Fibroblast of mammary gland (primary cell): ENCODE measurements at places on chromosomes 7 and 10.

GRCh38 chr10:52674474-52674873, 98.1 kb downstream of the MBL2 start:
- no peak for DNase-seq

DNA sequence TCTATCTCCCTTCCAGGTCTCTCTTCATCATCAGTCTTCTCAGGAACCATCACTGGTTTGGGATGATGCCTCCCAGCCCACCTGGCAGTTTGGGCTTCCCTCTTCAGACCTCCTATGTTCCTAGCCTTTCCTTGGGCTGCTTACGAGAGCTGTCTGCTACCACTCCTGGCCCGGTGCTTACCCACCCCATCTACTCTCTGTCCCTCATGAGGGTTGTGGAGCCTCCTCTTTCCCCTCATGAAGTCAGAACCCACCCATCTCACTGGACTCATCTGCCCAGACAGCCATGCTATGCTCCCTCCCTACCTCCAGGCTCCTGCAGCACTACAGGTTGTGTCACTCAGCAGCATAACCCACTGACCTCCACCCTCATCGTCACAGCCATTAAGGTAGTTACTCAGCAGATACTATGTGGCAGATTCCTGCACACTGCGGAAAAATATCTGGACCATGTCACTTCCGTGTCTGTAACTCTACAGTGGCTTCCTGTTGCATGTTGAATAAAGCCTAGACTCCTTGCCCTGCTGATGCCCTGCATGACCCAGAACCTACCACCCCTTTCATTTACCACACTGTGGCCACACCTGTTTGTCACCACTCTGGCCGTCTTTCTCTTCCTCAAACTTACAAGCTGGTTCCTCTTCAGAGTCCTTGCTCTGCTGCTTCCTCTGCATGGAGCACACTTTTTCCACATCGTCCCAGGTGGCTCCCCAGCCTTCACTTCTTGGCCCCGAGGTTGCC, 2.0 kb downstream of the DBNL start:
- no peak for DNase-seq

GRCh38 chr7:114972567-114972966, 50.7 kb downstream of the MDFIC start:
- no peak for DNase-seq

GRCh38 chr7:33677556-33677955, 227.8 kb upstream of the BMPER start:
- DNase-seq: peak; percentile 82

GRCh38 chr10:61896854-61897661, 4.4 kb upstream of the ARID5B start:
- DNase-seq: peak; percentile 89

- DNase-seq: no peak
These were observed 43.0 kb upstream of the COL1A2 start for GRCh38 chr7:94351703-94352102.

- no peak for DNase-seq
These were observed 321.3 kb upstream of the GALNT17 start for GRCh38 chr7:70810558-70811139.

DNA sequence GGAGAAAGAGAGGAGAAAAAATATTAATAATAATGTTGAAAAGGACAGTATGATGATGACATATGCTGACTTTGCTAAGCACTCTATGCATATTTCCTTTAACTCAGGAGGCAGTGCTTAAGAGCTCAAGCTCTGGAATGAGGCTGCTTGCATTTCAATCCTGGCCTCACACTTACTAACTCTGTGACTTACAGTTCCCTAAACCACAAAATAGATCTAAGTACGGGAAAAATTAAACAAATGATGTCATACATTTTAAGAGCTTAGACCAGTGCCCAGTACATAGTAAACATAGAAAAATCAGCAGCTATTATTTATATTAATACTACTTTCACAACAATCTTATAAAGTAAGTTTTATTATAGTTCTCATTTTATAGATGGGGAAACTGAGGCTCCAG, 61.3 kb downstream of the GFRA1 start:
- peak; percentile 17 for DNase-seq

DNA sequence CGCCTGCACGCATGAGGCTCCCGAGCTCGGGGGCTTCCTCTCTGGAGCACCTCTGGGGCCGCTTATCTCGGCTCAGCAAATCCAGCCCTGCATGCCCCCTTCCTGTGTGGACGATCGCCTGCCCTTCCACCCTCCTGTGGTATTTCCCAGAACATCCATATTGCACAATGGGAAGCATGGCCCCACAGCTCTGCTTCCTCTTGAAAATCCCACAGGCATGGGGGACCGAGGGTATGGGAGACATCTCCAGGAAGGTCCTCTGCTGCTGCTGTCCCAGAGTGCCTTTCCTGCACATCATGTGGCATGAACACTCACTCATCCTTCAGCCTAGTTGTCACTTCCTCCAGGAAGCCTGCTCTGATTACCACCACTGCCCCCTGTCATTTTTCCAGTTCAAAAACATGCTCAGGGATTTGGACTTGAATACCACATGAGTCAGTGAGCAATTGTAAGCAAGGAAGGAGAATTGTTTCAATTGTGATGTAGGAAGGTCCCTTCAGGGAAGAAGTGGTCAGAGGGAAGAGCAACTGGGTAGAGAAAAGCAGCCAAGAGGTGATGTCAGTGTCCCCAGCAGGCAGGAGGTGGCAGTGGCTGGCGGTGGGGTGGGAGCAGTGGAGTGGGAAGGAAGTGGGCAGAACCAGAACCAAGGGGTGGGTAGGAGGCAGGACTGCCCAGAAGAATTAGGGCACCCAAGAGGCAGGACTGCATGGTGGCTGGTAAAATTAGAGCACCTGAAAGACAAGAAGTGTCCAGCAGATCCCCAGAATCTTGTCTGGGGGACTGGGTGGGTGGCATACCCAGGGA, 67.5 kb upstream of the ZMIZ1 start:
- DNase-seq: peak; percentile 38

- DNase-seq: no peak
These were observed 262.2 kb upstream of the NFE2L3 start for GRCh38 chr7:25889765-25890164.

- peak; percentile 25 for DNase-seq
These were observed 14.3 kb upstream of the RPA3 start for GRCh38 chr7:7732621-7733281.

DNA sequence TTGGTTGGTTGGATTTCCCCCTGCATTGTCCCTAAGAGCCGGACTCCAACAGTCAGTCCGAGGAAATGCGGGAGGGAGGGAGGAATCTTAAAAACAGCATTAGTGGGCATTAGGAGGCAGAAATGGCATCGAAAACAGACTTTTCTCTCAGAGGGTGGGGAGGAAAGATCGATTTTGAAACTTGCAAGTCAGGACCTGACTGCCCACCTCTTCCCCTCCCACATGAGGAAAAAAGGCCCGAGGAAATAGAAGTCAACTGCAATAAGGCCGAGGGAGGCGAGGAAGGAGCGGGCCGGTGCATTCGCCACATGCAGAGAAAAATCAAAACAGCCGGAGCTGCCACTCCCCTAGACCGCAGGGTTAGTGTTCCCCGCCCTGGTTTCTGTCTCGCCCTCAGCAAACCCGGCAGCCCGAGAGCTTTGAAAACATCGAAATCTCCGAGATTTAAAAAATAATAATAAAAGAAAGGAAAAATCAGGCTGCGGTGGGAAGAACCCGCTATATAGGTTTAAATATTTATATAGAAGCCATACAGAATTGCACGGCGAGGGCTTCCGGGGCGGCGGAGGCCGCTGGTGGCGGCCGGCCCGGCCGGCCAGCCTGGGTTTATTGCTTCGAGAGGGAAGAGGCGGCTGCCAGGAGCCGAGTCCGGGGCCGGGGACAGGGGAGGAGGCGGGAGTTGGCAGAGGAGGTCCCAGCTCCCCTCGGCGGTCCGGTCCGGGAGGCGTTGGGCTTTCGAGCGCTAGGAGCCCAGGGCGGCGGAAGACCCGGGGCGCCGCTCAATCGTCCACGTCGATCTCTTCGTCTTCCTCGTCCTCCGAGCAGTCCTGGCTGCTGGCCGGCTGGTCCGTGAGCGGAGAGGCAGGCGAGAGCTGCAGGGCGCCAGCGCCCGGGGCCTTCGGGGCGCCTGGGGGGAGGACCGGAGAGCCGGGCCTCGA, 2.5 kb downstream of the LBX1 start:
- no peak for DNase-seq

DNA sequence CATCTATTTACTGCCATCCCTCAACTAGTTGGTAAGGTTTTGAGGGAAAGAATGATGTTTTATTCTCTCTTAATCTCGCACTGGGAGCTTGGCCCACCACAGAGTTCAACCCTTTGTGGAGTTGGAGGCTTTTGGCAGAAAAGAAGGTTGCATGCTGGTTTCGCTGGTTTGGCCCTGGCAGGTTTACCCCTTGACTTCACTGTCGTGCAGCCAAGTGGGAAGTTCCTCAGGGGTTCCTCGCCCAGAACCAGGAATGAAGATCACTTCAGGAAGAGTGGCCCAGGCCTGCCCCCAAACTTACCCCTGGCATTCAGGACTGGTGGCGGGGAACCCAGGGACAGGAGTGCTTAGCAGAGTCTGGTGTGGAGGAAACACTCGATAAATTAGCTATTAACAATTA, 103.1 kb upstream of the LYZL2 start:
- DNase-seq: no peak

DNA sequence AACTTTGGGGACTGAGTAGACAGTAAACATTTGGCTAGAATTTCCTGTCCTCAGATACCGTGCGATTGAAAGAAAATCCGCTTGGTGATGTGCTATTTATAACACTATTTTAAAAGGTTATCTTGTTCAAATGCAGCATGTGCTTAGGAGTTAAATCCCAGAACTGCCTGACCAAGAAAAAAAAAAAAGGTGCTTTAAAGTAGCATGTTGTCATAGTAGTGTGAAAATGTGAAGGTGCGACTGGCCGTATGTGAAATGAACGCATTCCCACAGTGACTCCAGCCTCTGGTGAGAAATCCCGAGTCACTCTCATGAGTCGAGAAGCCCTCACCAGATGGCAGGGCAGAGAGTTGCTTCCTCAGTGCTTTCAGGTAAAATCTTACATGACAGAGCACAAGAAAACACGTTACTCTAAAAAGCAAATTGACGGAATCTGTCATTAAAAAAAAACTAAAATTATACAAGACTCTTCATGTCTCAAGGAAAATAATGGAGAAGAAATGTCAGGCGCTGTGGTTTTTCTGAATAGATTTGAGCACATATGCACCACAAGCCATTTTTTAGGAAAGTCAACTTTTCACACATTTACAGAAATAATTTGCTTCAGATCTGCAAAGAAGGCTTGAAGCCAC, 18.4 kb upstream of the KLF6 start:
- peak; percentile 77 for DNase-seq

GRCh38 chr10:65620404-65621048, 1305.3 kb upstream of the LRRTM3 start:
- no peak for DNase-seq

GRCh38 chr7:157811946-157812345, 475.1 kb downstream of the DNAJB6 start:
- no peak for DNase-seq

GRCh38 chr10:84698989-84699388, 370.6 kb downstream of the CCSER2 start:
- DNase-seq: no peak

DNA sequence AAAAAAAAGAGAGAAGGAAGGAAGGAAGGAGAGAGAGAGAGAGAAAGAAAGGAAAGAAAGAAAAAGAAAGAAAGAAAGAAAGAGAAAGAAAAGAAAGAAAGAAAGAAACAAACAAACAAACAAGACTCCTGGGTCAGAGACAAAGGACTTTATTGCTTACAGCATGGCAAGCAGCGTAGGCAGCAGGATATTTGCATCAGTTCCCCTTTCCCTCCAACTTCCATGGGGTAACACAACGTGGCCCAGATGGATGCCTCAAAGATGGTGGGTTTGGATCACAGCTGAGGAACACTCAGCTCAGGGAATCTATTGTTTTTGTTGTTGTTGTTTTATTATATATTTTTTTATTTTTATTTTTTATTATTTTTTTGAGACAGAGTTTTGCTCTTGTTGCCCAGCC, 128.5 kb upstream of the VKORC1L1 start:
- DNase-seq: no peak

DNA sequence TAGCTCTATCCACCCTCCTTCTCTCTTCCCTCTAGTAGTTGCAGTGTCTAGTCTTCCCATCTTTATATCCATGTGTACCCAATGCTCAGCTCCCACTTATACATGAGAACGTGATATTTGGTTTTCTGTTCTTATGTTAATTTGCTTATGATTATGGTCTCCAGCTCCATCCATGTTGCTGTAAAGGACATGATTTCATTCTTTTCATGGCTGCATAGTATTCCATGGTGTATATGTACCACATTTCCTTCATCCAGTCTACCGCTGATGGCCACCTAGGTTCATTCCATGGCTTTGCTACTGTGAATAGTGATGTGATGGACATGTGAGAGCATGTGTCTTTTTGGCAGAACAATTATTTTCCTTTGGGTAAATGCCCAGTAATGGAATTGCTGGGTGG, 6.5 kb downstream of the PRSS2 start:
- no peak for DNase-seq

DNA sequence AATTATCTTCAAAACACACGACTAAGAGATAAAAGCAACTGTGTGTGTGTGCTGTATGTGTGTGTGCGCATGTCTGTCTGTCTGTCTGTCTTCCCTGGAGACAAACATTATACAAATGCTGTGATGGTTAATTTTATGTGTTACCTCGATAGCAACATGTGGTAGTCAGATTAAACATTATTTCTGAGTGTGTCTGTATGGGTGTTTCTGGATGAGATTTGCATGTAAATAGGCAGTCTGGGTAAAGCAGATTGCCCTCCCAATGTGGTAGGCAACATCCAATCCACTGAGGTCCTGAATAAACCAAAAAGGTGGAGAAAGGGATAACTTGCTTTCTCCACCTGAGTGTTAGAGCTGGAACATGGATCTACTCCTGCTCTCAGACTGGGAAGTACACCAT, 67.9 kb downstream of the SLC25A13 start:
- no peak for DNase-seq

- DNase-seq: no peak
These were observed 33.9 kb downstream of the MYL10 start for GRCh38 chr7:101595246-101595645.

DNA sequence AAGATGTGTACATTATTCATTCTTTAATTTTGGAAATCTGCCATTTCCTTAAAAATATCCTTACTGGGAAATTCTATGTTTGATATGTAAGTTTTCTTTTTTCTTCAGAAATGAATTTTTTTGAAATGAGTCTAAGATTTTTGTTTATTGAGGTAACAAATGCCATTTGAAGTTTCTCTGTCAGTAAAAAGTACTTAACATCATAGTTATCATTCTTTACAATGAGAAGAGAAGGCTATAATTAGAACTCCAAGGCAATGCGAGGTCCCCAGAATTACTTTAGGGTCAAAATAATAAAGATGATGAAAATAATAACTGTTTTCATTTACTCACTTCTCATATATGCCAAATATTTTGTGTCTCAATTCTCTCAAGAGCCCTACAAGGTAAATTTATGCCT, 37.0 kb upstream of the RHOBTB1 start:
- no peak for DNase-seq
